ENCODE measurements at places on chromosomes 12 and 14.

- no peak for DNase-seq
These were observed 7.4 kb downstream of the ASPG start for GRCh38 chr14:104092931-104093365.

GRCh38 chr14:41299924-41300323, 306.8 kb upstream of the LRFN5 start:
- DNase-seq = no peak

GRCh38 chr12:98893126-98893674, 248.1 kb downstream of the APAF1 start:
- no peak for DNase-seq

- DNase-seq = no peak
These were observed 7.7 kb downstream of the SLC39A5 start for GRCh38 chr12:56237552-56237951.

DNA sequence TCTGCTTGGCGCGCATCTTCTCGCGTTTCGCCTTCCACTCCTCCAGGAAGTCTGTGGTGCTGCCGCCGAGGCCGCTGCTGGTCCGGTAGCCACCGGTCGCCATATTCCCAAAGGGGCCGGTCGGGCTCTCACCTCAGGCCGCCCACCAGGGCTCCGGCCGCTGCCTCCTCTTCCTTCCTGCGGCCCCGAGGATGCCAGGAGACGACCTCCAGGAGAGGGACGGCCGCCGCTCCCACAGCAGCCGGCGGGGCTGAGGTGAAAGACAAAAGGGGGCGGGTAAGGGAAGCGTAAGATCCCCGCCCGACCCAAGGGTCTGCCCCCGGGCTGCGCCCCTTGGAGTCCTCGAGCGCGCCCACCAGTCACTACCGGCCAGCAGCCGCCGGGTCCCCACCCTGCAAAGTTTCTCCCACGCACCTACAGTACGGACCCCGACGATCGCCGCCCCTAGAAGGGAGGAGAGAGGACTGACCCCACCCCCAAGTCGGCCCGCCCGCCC, 574 bp downstream of the PAWR start:
- no peak for DNase-seq

DNA sequence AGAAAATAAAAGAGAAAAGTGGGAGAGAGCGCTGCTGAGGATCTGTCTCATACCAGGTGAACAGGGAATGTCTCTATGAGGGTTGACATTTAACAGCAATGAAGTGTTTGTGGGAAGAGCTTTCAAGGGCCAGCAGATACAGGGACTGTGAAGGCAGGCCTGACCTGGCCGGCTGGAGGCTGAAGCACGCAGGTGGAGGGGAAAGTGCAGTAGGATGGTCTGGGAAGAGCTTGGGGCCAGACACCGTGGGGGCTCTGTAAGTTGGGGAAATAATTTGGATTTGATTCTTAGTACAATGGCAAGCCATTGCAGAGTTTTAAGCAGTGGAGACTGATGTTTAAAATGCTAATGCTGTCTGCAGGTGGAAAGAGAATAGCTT, 23.8 kb upstream of the DHRS2 start:
- no peak for DNase-seq

DNA sequence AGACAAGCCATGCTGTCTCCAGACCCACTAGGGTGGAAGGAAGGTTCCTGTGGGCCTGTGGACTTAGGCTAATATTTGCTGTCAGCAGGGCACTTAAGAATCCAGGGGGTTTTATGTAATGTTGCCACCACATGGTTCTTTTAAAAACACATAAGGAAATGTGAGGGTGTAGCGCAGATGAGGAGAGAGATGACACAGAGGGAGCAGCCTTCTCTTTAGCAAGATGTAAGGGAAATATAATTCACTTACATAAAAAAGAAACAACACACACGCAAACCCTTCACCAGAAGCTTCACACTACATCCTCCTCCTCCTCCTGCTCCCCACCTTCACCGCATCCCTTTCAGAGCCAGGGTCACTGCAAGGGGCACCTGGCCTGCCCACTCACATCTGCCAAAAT, 4.9 kb upstream of the PIP4K2C start:
- DNase-seq = no peak

Data from NCI-H2107 (cell line).